Activated CD4-positive, CD25-positive, alpha-beta regulatory T cell (primary cell): ENCODE measurements at places on chromosomes 2 and 18.

DNA sequence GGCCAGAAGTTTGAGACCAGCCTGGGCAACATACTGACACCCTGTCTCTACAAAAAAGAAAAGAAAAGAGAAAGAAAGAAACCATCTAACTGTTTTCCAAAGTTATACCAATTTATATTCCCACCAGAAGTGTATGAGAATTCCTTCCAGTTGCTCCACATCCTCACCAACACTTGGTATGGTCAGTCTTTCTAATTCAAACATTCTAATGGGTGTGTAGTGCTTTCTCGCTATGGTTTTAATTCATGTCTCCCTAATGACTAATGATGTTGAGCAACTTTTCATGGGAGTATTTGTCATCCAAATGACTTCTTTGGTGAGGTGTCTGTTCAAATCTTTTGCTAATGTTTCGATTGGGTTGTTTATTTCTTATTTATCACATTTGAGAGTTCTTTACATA lies 10.5 kb upstream of the B3GNT7 start:
- no peak for DNase-seq

DNA sequence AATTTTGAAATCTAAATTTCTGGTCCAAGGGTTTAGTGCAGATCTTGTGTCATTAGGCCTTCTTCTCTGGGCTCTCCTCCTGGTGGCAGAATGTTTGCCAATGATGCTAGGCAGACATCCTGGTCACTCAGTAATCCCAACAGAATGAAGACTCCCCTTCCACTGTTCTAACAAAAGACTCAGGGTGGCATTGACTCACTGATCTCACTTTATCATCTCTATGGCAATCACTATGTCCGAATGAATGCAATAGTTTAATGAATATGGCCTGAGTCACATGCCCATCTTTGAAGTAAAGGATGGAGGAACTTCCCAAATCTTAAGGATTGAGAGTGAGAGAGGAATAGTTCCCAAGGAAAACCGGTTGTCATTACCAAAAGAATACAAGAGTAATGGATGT lies 261.1 kb downstream of the KCNE4 start:
- no peak for DNase-seq

DNA sequence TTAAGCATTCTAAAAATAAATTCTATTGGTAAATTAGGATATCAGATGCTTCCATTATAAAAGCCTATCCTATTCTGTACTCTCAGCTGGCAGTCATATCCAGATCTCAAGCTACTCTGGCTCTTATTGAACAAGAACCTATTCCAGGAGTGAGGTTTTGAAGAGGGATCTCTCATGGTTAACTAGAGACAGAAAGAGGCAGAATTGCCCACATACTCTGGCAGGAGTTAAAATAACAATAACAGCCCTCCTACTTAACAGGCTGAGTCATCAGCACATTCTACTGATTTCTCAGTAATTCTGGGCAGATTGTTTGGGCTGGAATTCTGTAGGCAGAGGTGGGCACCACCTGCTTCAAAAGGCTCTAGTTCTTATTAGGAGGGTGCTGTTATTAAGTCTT lies 142.0 kb upstream of the UNC80 start:
- DNase-seq = no peak

GRCh38 chr2:219507581-219508443 lies 6.5 kb upstream of the ASIC4 start:
- DNase-seq = no peak

DNA sequence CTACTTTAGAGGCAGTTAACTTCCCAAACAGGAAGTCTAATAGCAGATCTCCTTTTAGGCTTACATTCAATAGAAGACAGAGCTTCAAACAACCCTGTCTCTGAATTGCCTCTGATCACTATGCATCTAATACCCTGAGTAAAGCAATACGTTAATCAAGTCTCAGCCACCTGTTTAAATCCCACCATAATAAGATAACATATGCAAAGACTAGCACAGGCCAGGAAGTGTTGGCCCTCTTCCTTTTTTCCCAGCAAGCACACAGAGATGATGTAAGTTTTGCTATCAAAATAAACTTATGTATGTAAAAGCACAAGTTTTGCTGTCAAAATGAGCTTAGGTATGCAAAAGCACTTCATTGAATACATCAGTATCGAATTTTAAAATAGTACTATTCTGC lies 385.5 kb downstream of the RND3 start:
- no peak for DNase-seq
